ENCODE measurements at places on chromosomes 4 and X.

GRCh38 chr4:46491455-46491854 lies 101.5 kb upstream of the GABRA2 start:
- DNase-seq = no peak

DNA sequence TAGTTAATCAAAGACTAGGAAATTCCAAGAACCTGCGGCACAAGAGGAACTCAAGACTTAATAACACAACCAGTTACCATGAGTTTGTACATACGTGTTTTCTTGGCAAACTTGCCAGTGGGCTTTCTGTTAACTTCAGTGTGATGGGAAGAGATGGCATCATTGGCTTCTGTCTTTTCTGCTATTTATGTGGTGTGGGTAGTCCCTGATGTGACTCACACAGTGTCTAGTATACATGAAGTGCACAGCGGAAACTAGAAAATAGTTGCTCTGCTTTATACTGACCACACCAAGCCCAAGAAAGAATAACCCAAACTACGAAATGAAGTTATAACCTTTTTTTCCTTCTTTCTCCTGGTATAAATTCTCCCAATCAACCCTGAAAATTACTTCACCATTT lies 24.5 kb downstream of the DAPP1 start:
- DNase-seq = no peak

DNA sequence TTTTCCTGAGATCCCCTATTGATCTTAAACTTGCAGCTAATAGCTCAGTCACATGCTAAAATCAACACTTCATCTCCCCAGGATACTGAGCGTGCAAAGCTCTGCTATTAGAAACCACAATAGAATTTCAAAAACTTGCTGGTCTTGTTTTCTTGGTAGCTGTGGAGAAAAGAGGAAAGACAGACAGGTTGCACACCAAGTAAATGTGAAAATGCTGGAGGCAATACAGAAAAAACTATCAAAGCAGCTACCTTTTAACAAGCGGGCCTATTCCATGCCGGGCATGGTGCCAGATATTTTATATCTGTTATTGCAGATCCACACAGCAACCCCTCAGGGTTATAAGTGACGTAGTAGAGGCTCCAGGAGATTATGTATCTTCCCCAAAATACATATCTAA lies 171.9 kb downstream of the DCTD start:
- DNase-seq = no peak

GRCh38 chr4:96383349-96383748 lies 543.5 kb downstream of the PDHA2 start:
- no peak for DNase-seq

DNA sequence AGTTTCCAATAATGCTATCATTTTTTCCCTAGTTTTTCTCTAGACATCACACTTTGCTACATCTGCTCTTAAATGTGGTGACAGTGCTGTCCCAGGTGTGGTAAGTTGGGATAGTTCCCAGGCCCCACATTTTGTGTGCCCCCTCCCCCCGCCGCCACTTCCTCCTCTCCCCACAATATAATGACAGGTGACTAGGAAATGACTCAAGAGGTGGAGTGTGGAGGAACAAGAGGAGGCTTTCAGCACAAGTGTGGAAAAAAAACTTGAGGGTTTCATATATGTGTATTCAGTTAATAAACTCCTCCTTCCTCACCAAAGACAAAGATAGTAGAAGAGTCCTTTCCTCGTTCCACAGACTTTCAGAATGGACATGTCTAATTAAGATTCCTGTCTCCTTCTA lies 18.3 kb upstream of the IL21 start:
- DNase-seq = no peak

DNA sequence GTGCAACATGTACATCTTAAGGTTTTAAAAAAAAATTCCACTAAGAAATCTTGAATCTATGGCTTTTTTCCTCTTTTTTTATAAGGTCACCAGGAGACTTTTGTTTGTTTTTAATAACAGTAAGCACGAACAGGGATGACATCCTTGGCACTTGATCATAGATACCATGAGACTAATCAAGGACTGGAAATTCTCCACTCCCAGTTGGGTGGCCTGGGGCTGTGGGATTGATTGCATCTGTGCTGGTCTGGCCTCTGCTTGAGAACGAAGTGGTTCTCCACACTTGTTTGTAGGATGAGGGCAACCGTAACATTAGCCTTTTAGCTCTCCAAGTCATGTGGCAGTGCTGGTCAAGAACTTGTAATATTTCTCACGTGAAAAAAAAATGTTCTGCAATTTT lies 35.4 kb downstream of the SNX25 start:
- DNase-seq = no peak

DNA sequence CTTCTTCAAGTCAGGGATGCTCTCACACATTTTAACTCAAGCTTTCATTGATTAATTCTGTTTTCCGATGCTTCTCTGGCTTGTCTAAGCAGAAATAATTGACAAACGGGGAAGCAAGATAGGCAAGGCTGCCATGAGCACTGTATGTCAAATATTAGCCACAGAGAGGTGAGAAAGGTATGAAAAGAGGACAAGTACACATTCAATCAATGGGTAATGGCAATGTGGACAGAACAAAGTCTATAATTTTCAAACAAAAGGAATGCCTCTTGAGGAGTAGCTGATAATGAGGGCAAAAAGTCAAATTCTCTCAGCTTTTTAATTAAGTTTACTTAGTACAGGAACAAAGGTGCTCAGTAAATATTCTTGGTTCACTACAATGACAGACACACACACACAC lies 19.6 kb downstream of the COX7B2 start:
- DNase-seq = no peak

Measured in GF-D8 (cell line).